ENCODE measurements at places on chromosomes 2 and 18.

DNA sequence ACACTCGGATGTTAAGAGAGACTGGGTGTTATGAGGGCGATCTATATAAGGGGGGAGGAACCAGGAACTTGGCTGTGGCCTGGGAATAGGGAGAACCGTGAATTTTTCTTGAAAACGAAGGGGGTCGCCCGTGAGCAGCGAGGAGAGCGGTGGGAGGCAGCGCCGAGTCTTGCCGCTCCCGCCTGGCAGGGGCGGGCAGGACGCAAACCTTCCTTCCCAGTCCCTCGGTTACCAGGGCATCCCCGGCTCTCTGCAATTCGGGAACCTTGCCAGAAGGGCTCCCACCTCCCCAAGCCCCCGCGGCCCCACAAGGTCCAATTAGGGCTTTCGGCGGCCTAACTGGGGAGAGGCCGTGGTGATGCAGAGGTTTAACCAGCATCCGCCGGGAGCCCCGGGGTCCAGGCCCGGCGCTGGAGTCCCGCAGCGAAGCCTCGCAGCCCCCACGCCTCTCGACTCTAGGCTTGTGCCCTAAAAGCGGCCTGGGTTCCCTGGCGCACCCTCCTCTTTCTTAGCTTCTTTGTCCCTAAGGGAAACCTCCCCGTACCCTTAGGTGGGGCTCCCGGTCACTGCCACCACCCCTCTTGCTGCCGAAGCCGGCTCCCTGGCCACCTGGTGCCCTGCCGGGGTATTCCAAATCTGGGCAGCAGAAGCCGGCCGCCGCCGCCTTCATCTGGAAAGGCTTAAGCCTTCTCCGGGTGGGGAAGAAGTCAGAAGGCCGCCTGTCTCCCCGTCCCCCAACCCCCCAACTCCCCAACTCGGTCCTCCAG is 680 bp upstream of the FHOD3 start:
- no peak for DNase-seq

DNA sequence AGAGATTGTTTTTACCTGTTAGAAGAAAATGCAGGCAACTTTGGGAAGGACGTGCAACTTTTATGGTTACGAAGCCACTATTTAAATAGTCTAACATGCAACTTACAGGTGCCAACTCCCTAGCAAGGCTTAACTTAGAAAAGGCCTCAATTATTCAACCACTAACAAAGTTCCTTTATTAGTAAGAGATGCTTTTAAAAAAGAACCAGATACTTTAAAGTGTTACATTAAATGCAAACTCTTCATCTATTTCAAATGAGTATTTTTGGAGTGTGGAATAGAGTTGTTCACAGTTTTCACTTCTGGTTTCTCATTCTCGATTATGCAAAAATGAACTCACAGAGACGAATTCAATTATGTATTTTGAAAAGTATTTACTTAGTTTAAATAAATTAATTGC is 51.7 kb downstream of the PELI1 start:
- no peak for DNase-seq

DNA sequence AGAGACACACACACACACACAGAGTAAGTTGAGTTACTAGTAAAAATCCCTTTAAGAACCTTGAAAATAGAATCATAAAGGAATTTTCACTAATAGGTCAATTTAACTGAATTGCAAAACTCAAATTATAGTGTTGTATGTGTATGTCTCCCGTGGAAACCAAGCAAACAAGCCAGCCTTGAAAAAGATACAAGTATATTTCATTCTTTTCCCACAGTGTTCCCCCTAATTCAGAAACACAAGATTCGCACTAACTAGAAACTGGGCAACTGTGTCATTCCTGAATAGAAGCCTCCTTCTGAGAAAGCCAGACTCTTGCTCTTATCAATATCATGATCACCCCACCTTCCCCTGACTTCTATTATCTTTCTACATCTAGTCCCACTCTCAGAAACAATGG is 229.5 kb downstream of the PIEZO2 start:
- no peak for DNase-seq

DNA sequence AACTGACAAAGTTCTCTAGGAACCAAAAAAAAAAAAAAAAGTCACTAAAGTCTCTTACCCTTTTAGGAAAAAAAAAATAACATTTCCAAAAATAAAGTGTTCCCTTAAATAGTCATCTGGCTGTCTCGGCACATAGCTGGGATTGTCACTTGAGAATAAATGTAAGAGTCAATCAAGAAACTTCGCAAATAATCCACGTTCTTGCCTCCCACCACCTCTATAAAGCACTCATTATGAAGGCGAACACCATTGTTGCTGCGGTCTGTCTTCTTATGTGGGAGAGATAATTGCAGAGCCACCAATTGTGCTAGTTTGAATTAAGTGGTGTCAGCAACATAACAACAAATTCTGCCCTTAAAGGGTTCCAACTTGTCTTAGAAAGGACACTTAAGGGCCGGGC is 163.7 kb downstream of the FBXO15 start:
- no peak for DNase-seq

DNA sequence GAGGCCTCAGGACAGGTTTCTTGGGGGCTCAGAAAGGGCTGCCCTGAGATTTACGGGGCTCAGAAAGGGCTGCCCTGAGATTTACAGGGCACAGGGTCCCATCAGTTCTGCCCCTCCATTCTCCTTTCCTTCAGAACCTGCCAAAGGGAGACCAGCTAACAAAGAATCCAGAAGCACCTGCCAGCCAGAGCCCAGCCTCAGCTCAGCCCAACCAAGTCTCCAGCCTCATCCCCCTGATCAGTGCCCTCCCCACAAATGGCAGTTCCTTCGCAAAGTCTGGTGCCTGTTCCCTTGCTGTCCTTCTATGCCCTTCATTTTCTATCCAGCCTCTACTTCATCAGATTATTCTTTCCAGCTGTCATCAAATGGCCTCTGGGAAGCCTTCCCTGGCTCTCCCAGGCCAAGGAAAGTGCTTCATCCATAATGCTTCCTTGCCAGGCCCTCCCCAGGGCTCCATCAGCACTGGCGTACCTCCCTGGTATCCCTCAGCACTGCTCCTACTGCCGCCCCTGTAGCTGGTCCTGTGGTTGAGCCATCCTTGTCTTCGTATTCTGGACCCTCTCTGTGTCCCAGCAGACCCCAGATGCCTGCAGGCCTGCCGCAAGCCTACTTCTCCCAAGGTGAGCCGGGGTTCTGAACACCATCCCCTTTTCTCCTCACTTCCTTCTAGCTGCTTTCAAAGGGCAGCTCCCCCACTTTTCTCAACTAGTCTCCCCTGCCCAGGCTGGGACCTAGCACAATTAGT is 96.2 kb upstream of the EPAS1 start:
- DNase-seq: no peak

Measured in SHP77 (cell line).